ENCODE measurements at places on chromosomes 11 and 22.

DNA sequence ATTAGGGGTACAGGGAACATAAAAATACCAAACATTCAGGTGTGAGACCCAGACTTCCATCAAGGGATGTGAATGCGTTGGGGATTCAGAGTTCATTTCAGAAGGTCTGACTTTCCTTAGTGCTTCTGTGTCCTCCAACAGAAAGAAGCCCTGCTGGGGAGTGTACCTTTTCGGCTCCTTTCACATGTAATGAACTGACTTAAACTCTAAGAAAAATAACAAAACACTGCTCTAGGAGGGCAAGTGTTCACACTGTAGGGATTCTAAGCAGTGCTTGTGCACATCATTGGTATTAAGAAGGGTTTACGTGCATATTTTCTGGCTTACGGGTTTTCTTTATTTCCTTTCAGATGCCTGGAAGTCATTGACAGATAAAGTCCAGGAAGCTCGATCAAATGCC lies 15.7 kb upstream of the TTC36 start:
- no peak for DNase-seq

GRCh38 chr11:65537296-65537597 lies 12.4 kb downstream of the SCYL1 start:
- no peak for DNase-seq

DNA sequence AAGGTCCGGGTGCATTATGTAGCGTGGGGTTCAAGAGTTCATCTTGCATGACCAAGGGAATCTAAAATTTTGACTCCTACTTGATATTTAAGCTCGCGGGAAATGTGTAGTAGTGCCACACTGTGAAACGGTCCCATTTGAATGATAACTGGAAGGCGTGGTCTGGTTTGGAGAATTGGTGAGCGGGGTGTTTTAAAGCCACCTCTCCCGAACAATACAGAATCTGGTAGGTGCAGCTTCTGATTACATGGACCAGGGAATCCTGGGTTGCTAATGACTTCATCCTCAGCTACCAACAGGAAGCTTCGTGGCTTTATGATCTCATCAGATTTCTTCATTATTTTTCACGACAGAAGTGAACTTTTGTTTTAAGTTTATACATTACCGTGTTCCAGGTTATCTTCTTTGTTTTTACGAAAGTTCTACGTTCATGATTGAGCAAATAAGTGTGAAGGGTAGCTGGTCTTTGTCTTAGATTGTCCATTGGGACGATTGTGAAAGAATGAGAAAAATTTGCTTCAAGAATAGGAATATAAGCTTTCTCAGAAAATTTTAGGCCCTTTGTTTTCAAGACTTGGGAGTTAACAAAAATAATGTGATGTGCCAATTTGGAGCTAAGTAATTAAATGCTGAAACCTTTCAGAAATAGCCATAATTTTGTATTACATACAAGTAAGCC lies 1.7 kb downstream of the QSER1 start:
- DNase-seq: no peak

DNA sequence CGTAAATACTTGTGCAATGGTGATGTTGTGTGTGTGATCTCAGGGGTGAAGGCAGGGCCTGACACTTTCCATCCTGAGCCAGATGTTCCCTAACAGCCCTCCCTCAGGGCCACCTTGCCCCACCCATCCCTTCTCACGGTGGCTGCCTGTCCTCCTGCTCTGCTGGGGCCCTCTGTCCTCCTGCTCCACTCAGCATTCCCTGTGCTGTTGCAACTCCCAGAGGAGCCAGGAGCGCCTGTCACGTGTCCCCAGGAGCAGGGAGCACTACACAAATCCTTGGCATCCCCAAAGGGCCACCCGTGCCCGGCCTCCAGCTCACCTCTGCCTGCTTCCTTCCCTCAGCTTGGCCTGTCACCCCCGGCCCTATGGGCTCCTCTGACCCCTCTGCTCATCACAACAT lies 10.2 kb upstream of the CSNK1E start:
- DNase-seq: no peak

GRCh38 chr11:123152951-123153350 lies 42.1 kb downstream of the CLMP start:
- no peak for DNase-seq

DNA sequence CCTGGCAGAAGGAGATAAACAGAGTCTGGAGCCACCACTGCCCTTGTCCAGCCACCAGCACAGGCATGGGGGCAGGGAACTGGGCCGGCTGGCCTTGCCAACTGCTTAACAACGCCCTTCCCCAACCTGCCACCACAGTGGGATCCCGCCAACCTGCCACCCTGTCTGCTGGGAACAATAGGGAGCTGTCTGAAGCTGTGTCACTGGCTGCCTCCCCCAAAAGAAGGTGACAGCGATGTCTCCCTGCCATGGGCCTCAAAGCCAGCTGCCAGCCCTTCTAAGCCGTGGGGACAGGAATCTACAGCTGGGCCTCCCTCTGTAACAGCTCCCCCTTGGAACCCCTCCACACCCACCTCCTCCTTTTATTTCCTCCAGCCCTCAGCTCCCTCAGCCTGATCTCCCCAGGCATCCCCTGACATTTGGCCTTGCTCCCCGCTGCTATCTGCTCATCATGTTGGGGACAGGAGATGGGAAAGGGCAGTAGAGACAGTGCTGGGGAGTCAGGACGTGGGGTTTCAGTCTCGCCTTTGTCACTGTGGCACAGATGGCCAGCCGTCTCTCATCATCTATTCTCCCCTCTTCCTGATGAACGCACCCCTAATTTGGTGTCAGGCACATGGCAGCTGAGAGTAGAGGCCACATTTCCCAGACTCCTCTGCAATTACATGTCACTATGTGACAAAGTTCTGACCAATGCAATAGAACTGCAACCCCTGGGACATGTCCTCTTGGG lies 51.3 kb upstream of the PRDM11 start:
- DNase-seq: peak; percentile 39

- DNase-seq: peak; percentile 96
These were observed 12.5 kb upstream of the TMPRSS6 start for GRCh38 chr22:37121887-37122591.

DNA sequence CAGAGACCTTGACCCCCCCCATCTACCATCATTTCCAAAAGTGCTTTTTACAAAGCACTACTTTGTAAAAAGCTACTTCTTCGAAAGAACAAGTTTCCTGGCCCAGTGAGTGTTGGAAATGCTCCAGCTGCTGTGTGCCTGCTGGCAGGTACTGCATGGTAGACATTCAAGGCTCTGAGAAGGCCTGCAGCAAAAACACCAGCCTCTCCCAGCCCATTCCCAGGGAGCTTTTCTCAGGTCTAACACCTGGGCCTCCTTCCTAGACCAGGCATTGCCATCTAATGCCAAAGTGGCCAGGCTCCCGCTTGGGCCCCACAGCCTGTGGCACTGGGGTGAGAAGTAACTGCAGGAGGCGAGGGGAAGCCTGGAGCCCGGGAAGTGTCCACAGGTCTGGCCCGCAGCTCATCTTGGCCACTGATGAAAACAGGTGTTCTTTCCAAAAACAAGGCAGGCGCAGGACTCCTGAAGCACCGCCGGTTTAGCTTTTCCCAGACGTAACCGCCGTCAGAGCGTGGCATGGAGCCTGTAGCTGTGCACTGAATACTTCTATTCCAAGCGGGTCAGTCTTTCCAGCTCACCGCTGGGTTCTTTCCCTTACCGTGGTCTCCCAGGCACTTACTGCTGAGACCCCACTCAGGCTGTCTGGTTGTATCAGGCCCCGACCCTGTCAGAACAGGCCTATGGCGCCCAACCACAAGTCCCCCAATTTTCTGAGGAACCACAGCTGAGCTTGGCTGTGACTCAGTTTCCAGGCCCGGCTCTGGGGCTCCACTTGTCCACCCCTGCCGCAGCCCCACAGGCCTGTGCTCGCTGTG lies 1.2 kb upstream of the TCIRG1 start:
- DNase-seq: no peak

GRCh38 chr11:5941951-5942350 lies at the start of gene OR56A3:
OR56A3 (plus strand) TSS chr11:5942251; CDS start chr11:5947347, 5,096 bp downstream.
- DNase-seq: no peak

DNA sequence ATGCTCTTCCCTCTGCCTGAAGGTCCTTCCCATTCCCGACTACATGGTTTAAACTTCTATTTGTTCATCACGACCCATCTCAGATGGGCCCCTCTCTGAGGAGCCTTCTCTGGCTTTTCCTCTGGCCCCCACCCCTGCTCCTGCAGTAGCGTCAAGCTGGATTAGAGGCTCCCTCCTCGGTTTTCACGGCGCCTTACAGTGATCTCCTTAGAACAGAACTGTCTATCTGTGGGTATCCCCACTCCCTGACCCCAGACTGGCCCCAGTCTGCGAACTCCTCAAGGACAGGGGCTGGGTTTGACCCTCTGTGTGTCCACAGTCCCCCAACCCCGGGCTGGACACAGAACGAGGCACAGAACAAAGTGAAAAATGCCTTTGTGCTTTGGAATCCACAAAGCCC lies 2.8 kb downstream of the PLEKHB1 start:
- no peak for DNase-seq

DNA sequence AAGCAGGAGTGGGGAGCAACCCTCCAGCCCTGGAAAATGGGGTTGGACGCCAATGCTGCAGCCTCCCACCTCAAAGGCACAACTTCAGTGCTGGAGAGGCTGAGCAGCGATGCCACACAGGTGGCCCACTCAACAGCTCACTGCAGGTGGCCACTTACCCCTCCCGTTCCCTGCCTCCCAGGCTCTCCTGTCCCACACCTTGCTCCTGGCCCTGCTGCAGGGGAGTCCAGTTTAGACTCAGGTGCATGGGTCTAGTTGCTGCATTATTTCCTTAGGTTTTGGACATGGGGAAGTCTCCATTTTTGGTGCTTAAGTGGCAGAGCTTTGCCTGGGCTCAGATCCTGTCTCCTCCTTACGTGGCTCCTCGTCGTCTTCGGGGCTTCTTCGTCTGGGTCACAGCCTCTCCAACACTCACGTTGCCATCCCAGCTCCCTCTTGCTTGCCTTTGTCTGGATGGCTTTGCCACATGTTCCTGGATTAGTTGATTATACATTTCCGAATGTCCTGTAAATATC lies 898.3 kb downstream of the BRD1 start:
- DNase-seq: peak; percentile 28

GRCh38 chr11:37968148-37968547 lies 1370.1 kb upstream of the RAG2 start:
- no peak for DNase-seq

DNA sequence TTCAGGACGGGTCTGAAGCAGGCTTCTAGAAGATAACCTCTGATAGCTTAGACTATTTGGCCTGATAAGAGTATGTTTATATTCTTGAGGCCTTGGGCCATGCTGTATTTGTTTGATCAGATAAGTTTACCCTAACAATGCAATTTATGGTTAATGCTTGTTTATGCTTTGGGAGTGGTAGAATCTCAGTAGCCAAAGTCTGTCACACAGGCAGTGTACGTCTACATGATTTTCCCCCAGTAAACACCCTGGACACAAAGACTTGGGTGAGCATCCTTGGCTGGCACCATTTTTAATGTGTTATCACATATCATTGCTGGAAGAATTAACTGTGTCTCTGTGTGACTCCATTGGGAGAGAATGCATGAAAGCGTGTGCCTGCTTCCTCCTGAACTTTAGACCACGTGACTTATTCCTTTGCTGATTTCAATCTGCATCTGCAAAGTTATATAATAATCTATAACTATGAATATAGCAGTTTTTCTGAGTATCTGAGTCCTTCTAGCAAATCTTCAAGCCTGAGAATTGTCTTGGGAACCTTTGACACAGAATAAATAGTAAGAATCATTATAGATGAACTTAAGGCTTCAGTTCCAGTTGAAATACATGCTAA lies 172.4 kb downstream of the CASP12 start:
- no peak for DNase-seq

DNA sequence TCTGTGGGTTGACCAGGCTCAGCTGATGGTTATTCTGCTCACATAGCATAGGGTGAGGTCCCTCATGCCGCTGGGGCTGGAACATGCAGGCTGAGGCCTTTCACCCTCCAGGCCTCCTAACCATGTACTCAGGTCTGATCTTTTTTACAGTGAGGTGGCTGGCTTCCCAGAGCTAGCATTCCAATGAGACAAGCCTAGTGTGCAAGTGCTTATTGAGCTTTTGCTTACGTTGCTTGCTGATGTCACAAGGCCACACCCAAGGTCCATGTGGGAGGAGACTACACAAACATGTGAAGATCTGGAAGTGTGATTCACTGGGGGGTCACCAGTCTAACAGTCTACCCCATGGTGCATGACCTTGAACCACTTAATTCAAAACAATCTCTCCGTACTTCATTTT lies 33.9 kb downstream of the ISX start:
- DNase-seq: no peak

DNA sequence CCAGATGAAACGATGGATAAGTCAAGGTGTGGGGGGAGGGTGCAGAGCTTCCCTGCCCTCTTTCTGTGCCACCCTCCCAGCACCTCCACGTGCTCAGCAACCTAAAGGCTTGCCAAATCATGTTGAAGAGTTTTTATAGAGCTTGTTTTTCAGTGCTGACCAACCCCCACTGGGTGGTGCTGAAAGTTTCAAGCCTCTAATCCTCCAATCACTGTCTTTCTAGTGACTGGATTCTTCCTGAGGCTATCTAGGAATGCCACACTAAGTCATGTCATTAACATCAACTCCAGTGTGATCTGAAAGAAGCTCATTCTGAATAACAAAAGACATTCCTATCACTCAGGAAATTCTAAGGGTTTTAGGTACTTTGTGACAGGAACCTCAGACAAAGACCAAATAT lies 382.6 kb downstream of the DYNC2H1 start:
- DNase-seq: no peak

DNA sequence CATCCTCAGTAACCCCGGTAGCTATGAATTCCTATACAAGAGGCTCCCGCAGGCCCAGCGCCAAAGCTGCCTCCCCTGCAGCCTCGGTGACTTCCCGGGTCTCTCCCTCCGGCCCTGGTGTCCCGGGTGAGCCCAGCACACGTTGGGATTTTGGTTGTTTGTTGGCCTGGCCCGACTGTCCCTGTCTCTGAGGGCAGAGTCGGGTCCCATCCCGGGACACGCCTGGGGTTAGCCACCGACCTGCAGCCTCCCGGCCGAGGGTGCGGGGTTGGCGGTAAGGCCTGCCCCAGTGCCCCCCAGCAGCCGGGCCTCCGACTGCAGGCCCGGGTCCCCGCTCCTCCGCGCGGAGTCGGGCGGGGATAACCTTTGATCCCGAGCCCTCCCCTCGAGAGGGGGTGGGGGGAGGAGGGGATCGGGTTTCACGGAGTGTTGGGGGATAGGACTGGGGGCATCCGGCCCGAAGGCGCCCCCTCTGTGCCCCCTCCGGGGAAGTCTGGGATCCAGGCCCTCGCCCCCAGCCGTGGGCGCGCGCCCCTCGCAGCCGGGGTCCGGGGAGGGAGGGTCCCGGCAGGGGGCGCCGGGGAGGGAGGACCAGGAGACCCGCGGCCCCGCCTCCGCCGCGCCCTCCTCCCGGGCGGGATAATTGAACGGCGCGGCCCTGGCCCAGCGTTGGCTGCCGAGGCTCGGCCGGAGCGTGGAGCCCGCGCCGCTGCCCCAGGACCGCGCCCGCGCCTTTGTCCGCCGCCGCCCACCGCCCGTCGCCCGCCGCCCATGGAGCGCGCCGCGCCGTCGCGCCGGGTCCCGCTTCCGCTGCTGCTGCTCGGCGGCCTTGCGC lies at the start of gene FBLN1:
Gene FBLN1, plus strand, starts transcription at position 669 of the 835 bp plus-strand sequence. Its CDS starts 103 bp downstream, at position 772.
- no peak for DNase-seq

GRCh38 chr11:210122-210802 lies 2.8 kb downstream of the RIC8A start:
- DNase-seq: peak; percentile 37

- no peak for DNase-seq
These were observed 182.6 kb downstream of the DDX10 start for GRCh38 chr11:108847298-108847990.
